Keratinocyte (primary cell): ENCODE measurements at places on chromosomes 4 and X. TPM values are rescaled to one million over a fixed set of nuclear protein-coding genes. Genes with fewer than 3 reads are reported as not detected.
A peak's percentile ranks its signal among the peaks of the same experiment; 100 is the strongest.

GRCh38 chrX:40908857-40909475 is 173.6 kb upstream of the MED14 start:
- no peak overlapping the region for H3K4me3 ChIP-seq
- no peaks in the 10 kb centered on the region for H3K36me3 ChIP-seq
- H3K4me1 ChIP-seq = peaks cover 34% of the 10 kb centered on the region

DNA sequence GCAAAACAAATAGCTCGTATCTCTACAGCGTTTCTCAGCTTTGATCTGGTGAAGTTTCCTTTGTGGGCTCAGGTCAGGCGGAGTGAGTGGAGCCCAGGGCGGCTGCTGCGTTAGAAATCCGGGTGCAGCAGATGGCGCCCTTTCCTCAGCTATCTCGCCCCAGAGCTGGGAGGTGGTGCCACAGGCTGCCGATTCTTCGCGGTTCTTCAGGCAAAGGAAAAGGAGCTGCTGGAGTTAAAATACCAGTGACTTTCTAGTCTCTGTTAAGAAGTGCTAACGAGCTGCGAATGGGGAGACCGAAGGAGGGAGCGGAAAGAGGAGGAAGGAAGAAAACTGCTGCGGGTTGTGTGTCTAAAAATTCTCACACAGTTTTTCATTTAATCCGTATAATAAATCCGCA is 114.6 kb downstream of the CPE start:
- no peaks in the 10 kb centered on the region for H3K4me1 ChIP-seq
- DNase-seq = no peak
- no peaks in the 10 kb centered on the region for H3K36me3 ChIP-seq
- peak overlapping the region; percentile 54 for H3K4me3 ChIP-seq
- no peak overlapping the region for H3K27ac ChIP-seq

GRCh38 chrX:110082161-110082560 is 79.2 kb downstream of the TMEM164 start:
- no peak overlapping the region for H3K4me3 ChIP-seq
- H3K27me3 ChIP-seq = no peaks in the 10 kb centered on the region
- no peak for DNase-seq
- peak overlapping the region; percentile 87 for H3K27ac ChIP-seq
- no peaks in the 10 kb centered on the region for H3K36me3 ChIP-seq

DNA sequence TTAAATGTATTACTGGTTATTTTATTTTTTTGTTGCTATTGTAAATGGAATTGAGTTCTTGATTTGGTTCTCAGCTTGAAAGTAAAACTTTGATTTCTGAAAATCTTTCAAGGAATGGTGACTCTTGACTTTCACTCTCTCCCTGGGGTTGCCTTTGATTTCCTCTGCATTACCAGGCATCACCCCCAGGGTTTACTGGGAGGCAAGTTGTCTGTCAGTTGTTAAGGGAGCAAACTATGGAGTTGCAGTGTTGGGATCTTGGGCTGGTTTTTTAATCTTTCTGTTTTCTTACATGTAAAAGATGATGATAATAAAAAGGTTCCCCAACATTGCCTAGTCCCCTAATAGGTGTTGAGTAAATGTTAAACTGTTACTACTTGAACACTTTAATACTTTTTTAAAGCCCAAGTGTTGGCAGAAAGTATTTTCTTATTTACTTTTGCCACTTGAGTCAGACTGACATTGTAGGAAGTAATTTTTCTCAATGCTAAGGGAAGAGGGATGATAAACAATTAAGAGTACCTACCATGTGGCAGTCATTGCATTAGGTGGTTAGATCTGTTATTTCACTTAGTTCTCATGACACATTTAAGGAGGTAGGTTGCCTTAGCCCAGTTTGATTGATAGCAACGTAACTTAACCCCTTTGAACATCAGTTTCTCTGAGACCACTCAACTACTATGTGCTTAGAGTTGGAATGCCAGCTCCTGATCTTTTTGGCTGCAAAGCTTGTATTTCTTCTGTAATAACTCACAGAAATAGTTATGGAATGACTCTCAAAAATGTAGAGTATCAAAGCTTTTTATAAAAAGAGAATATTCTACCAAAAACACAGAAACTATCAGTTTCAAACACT is 67.1 kb downstream of the DCLK2 start:
- no peaks in the 10 kb centered on the region for H3K27me3 ChIP-seq
- H3K4me1 ChIP-seq = peaks cover 27% of the 10 kb centered on the region
- H3K4me3 ChIP-seq = no peak overlapping the region
- no peak for DNase-seq

DNA sequence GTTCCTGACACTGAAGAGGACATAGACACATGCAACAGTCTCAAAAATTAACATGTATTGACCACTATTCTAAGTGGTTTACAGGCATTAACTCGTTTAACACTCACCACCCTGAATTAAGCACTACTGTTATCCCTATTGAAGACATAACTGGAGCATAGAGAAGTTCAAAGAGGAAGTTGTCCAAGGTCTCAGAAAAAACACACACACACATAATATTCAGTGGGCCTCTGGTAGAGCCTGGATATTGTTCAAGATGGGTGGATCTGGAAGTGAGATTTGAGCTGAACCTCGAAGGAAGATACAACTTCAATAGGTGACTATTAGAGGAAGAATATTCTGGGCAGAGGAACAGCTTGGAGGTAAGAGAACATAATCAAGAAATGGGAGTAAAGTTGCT is 334.9 kb downstream of the HNRNPD start:
- peaks cover 19% of the 10 kb centered on the region for H3K27me3 ChIP-seq
- no peak overlapping the region for H3K27ac ChIP-seq
- no peak overlapping the region for H3K4me3 ChIP-seq
- H3K4me1 ChIP-seq = no peaks in the 10 kb centered on the region
- H3K36me3 ChIP-seq = no peaks in the 10 kb centered on the region

DNA sequence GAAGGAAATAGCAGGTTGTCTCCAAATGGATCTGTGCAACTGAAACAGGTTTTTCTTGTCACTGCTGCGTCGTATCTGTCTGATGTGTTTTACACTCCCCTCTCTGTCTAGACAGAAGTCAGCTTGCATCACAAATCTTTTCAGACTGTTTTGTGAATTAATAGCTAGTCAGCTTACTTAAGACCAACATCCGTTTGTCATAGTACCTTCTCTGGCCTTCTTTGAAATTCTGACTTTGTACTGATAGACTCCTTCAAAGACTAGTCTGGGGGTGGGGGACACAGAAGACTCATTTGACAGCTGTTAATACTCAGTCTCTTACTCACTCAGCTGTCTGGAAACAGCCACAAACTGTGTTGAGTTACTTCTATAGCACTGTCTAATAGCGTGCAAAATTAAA is 197.8 kb downstream of the PALLD start:
- H3K4me1 ChIP-seq = peaks cover 9% of the 10 kb centered on the region
- H3K4me3 ChIP-seq = no peak overlapping the region
- peak; percentile 26 for DNase-seq
- H3K27ac ChIP-seq = no peak overlapping the region

DNA sequence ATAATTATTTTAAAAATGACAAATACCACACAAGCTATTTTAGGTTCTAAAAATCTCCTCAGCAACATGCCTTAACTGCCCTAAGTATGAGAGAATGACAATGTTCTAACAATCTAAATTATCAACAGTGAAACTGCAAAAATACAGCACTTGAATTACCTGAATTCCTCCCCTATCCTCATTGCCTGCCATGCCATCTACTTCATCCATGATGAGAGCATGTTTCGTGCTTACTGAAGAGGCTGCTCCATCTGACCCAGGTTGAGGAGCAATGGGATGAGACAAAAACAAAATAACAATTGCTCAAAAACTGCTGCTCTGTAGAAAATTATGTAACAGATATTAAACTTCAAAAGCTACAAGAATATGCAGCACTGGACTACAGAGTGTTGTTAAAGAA is 63.3 kb downstream of the RFC1 start:
- H3K27ac ChIP-seq = no peak overlapping the region
- no peaks in the 10 kb centered on the region for H3K27me3 ChIP-seq
- no peak overlapping the region for H3K4me3 ChIP-seq

- no peaks in the 10 kb centered on the region for H3K4me1 ChIP-seq
- peaks cover 82% of the 10 kb centered on the region for H3K27me3 ChIP-seq
- H3K4me3 ChIP-seq = no peak overlapping the region
- no peak overlapping the region for H3K27ac ChIP-seq
Observed at GRCh38 chrX:140507982-140508305, 3.1 kb upstream of the SOX3 start.

GRCh38 chrX:10420134-10420533 is 200.3 kb downstream of the MID1 start:
- no peak overlapping the region for H3K4me3 ChIP-seq
- H3K27ac ChIP-seq = no peak overlapping the region
- H3K27me3 ChIP-seq = no peaks in the 10 kb centered on the region
- H3K4me1 ChIP-seq = no peaks in the 10 kb centered on the region
- H3K36me3 ChIP-seq = no peaks in the 10 kb centered on the region
- DNase-seq = no peak

DNA sequence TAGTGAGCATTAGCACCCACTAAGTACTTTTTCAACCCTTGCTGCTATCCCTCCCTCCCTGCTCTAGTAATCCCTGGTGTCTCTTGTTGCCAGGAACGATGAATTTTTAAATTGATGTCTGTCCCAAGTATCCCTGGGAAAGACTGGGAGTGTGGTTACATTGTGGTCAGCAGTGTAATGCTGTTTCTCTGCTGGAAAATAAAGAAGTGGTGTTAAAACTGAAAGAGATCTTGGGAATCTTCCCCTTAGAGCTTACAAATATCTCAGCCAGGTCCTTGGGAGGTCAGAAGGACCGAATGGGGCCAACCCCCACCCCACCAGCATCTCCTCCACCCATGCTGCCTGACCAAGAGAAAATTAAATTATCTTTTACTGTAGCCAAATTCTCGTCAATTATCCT is 174.5 kb upstream of the MXRA5 start:
- no peak for DNase-seq
- H3K4me3 ChIP-seq = no peak overlapping the region
- no peaks in the 10 kb centered on the region for H3K27me3 ChIP-seq
- H3K36me3 ChIP-seq = no peaks in the 10 kb centered on the region
- no peak overlapping the region for H3K27ac ChIP-seq
- no peaks in the 10 kb centered on the region for H3K4me1 ChIP-seq

DNA sequence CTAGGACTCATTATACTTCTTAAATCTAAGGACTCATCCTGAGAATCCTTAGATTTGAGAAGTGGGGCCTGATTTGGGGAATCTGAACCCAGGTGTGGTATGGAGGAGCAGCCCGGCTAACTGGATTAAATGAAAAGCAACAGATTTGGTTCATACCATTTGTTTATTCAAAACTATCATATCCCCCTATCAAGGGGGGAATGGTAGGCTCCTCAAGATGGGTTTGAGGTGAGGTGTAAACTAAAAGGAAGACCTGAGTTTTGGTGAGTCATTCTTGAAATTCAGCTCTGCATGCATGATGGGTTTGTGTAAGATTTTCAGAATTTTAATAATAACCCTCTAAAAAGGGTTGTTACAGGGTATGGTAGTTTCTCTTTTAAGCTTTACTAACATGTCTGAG is 53.4 kb downstream of the CASP6 start:
- H3K36me3 ChIP-seq = no peaks in the 10 kb centered on the region
- no peak for DNase-seq
- H3K4me3 ChIP-seq = no peak overlapping the region

GRCh38 chr4:61741327-61742096 is 541.4 kb downstream of the ADGRL3 start:
- H3K4me3 ChIP-seq = no peak overlapping the region
- DNase-seq = no peak
- H3K36me3 ChIP-seq = no peaks in the 10 kb centered on the region

GRCh38 chr4:54542540-54543041 is 115.2 kb upstream of the KIT start:
- no peak for DNase-seq
- no peak overlapping the region for H3K27ac ChIP-seq
- H3K36me3 ChIP-seq = no peaks in the 10 kb centered on the region
- H3K4me3 ChIP-seq = no peak overlapping the region
- H3K4me1 ChIP-seq = peaks cover 34% of the 10 kb centered on the region
- no peaks in the 10 kb centered on the region for H3K27me3 ChIP-seq

DNA sequence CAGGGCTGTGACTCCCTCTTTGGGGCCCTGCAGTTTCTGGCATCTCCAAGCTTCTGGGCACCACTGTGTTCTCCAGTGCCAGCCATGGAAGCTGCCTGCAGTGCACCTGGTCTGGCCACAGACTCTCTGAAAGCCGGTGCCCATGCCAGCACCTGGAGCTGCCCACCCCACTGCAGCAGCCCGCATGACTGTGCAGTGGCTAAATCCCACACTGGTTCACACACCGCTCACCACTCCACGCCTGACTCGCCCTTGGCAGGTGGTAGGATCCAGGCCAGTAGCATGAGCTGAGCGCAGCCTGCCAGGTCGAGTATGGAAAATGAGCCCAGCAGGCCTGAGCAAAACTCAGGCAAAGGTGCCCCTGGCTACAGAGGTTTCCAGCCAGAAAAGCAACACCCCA is 72.8 kb upstream of the INTU start:
- DNase-seq = no peak
- H3K36me3 ChIP-seq = no peaks in the 10 kb centered on the region
- H3K4me3 ChIP-seq = no peak overlapping the region
- H3K27me3 ChIP-seq = no peaks in the 10 kb centered on the region
- no peak overlapping the region for H3K27ac ChIP-seq

DNA sequence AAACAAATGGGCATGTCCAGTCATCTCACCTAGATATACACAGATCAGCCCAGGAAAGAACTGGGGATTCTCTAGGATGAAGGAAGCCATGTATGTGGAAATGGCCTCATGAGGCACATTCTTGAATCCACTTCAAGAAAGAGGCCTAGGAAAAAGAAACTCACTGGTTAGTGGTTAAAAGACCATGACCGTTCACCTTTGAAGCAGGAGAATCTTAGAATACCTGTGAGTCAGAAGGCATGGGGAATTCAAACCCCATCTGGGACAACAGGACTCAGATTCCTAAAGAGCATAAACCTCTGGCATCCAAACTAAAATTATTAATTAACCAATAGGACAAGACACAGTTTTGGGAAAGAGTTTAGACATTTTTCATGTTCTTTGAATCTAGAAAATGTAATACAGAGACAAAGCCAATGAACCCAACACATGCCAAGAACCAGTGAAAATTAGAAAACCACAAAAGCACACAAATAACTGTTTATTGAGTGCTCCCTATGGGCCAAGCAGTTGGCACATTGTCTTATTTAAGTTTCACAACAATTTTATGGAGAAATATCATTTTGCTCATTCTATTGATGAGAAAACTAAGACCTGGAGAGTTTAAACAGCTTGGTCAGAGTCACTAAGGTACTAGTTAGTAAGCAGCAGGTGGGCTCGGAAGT is 97.5 kb downstream of the NPNT start:
- DNase-seq = no peak
- H3K36me3 ChIP-seq = no peaks in the 10 kb centered on the region
- H3K4me1 ChIP-seq = peaks cover 6% of the 10 kb centered on the region
- no peak overlapping the region for H3K4me3 ChIP-seq

GRCh38 chr4:108303488-108304177 is 134.9 kb upstream of the LEF1 start:
- H3K4me1 ChIP-seq = no peaks in the 10 kb centered on the region
- no peak for DNase-seq
- no peak overlapping the region for H3K27ac ChIP-seq
- no peak overlapping the region for H3K4me3 ChIP-seq
- H3K27me3 ChIP-seq = no peaks in the 10 kb centered on the region

The FRG2 gene
- not detected in 3 replicates for polyA plus RNA-seq

The NOP14 gene
- 9.6 to 24.7 TPM (median 21.8 TPM) in 3 replicates for polyA plus RNA-seq

The SMR3B gene
- polyA plus RNA-seq = not detected in 3 replicates

The FANCB gene
- 1.1 to 3.9 TPM (median 1.8 TPM) in 3 replicates for polyA plus RNA-seq

The SPANXN4 gene
- not detected in 3 replicates for polyA plus RNA-seq

The MAGEA9B gene
- polyA plus RNA-seq = not detected in 3 replicates
